Esophagus squamous epithelium (tissue), 5 donors: ENCODE measurements at places on chromosomes 4 and X. TPM values are rescaled to one million over a fixed set of nuclear protein-coding genes. Genes with fewer than 3 reads are reported as not detected.
A peak's percentile ranks its signal among the peaks of the same experiment; 100 is the strongest.

SPIN4 gene
- total RNA-seq: 14.8 TPM

ADH1B gene
- 468 TPM for total RNA-seq

CT45A3 gene
- not detected for total RNA-seq

SASH3 gene
- total RNA-seq: 9.3 TPM

SPANXC gene
- not detected for total RNA-seq

GPRASP3 gene
- 3.4 TPM for total RNA-seq

DNA sequence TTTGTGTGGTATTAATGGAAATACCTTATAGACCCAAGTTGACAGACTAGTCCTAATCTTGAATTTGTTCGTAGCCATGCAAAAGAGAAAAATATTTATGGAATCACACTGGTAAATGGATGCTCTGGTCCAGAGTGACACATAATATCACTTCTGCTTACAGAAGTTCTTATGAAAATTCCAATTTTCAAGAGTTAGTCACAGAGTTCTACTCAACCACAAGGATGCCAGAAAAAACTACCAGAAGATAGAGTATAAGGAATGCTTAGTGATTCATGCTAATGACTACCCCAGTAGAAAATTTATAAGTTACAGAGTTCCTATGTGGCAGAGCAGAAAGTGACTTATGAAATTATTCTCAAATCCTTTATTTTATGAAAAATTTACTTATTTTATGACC is 1384.8 kb downstream of the FAM133A start:
- no peak overlapping the region for H3K27ac ChIP-seq
- no peak for DNase-seq

GRCh38 chr4:145887241-145887991 is 51.2 kb downstream of the ZNF827 start:
- H3K4me3 ChIP-seq: no peak overlapping the region
- peaks cover 8% of the 10 kb centered on the region for H3K4me1 ChIP-seq
- no peak for DNase-seq
- no peaks in the 10 kb centered on the region for H3K27me3 ChIP-seq
- H3K27ac ChIP-seq: peak overlapping the region; percentile 72
- peaks cover 18% of the 10 kb centered on the region for H3K36me3 ChIP-seq

GRCh38 chr4:42150653-42151567 is 1.5 kb downstream of the BEND4 start:
- H3K4me1 ChIP-seq: peaks cover 5% of the 10 kb centered on the region
- no peak overlapping the region for H3K27ac ChIP-seq
- peaks cover 74% of the 10 kb centered on the region for H3K27me3 ChIP-seq
- no peak for DNase-seq
- H3K36me3 ChIP-seq: no peaks in the 10 kb centered on the region

GRCh38 chr4:839675-840443 is 13.9 kb upstream of the CPLX1 start:
- no peaks in the 10 kb centered on the region for H3K36me3 ChIP-seq
- no peak for DNase-seq
- no peak overlapping the region for H3K4me3 ChIP-seq
- H3K27me3 ChIP-seq: no peaks in the 10 kb centered on the region

DNA sequence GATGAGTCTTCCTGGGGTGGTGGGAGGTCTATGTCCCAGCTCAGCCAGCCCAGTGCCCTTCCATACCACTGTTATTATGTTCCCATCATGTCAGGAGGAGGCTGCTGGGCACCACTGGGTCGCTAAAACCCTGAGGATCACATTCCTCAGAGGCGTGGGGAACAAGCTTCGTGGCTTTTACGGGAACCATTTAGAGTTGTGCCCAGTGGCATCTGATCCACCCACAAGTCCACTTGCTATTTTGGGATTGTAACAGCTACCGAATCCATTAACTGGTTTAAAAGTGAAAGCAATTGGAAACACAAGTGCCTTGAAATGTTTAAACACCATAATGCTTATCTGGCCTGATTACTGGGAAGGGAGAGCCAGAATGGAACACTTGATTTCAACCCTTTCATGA is 13.1 kb upstream of the CCKAR start:
- H3K4me3 ChIP-seq: no peak overlapping the region
- no peak for DNase-seq
- H3K27ac ChIP-seq: no peak overlapping the region
- no peaks in the 10 kb centered on the region for H3K27me3 ChIP-seq

GRCh38 chrX:5236096-5236495 is 992.6 kb downstream of the NLGN4X start:
- H3K4me3 ChIP-seq: no peak overlapping the region
- no peaks in the 10 kb centered on the region for H3K4me1 ChIP-seq
- no peaks in the 10 kb centered on the region for H3K36me3 ChIP-seq

DNA sequence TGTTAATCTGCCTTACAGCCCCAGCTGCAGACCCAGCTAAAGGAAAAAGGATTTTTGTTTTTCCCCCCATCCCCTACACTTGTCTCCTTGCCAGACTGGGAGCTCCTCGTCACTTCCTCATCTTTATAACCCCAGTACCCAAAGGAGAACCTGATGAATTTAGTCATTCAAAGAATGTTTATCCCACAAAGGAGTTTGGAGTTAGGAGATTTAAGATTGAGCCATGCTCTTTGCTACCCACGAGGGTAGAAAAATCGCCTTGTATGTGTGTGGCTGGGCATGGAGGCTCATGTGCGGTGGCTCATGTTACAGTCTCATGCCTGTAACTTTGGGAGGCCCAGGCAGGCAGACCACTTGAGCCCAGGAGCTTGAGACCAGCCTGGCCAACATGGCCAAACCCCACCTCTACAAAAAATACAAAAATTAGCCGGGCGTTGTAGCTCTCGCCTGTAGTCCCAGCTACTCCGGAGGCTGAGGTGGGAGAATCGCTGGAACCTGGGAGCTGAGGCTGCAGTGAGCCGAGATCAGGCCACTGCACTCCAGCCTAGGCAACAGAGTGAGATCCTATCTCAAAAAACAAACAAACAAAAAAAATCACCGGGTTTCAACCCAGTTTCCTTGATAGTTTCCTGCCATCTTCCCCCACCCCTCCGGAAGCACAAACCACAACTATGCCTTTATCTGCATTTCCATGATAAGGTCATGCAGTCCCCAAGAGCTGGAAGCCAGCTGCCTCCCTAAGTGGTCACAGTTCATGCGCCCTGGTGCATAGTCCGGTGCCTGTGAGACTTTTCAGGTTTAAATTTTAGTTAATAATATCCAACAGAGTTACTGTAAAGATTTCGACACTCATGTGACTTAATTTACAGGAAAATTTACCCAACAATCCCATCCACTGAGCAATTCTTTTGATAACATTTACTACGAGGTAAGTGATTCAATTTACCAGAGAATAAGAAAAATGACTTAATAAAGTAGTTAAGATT is 1.5 kb downstream of the CFAP97 start:
- no peak for DNase-seq
- H3K4me1 ChIP-seq: peaks cover 17% of the 10 kb centered on the region
- no peaks in the 10 kb centered on the region for H3K36me3 ChIP-seq
- no peaks in the 10 kb centered on the region for H3K27me3 ChIP-seq
- H3K4me3 ChIP-seq: peak overlapping the region; percentile 62

DNA sequence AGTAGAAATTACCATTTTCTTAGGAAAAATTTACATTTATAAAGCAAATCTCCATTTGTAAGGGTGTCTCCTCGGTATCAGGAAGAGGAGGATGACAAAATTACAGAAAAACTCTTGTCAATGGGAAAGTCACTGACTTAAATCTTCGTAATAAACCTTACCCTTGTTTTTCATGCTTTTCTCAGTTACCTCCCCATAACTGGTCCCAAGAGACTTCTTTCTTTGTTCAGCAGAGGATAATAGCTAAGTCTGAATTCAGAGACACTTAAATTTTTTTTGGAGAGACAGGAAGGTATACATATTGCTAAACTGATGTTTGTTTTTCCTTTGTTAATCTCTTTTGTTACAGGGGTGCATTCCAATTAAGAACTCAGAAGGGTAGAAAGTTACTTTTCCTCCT is 125.5 kb upstream of the JADE1 start:
- no peaks in the 10 kb centered on the region for H3K4me1 ChIP-seq
- H3K4me3 ChIP-seq: no peak overlapping the region
- DNase-seq: no peak
- H3K36me3 ChIP-seq: no peaks in the 10 kb centered on the region
